Non-pigmented ciliary epithelial cell (primary cell): ENCODE measurements at places on chromosomes 2 and 18.

GRCh38 chr2:130827502-130828251 is 9.0 kb upstream of the ARHGEF4 start:
- DNase-seq: peak; percentile 52

DNA sequence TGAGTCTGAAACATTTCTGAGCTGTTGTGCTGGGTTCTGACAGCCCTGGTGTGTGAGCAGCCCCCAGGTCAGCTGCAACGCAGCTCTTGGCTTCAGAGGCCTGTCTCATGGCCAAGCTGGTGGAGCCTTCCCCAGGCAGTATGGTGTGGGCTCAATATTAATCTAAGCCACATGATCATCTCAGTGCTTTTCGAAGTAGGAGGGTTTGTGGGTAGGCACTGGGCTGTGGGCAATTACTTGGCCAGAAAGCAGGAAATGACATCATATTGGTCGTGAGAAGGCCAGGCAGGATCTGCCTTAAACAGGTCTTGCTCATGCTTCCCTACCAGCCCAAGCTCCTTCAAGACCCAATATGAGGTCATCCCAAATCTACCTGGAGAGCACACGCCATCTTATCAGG is 26.9 kb downstream of the LOXHD1 start:
- DNase-seq: no peak

DNA sequence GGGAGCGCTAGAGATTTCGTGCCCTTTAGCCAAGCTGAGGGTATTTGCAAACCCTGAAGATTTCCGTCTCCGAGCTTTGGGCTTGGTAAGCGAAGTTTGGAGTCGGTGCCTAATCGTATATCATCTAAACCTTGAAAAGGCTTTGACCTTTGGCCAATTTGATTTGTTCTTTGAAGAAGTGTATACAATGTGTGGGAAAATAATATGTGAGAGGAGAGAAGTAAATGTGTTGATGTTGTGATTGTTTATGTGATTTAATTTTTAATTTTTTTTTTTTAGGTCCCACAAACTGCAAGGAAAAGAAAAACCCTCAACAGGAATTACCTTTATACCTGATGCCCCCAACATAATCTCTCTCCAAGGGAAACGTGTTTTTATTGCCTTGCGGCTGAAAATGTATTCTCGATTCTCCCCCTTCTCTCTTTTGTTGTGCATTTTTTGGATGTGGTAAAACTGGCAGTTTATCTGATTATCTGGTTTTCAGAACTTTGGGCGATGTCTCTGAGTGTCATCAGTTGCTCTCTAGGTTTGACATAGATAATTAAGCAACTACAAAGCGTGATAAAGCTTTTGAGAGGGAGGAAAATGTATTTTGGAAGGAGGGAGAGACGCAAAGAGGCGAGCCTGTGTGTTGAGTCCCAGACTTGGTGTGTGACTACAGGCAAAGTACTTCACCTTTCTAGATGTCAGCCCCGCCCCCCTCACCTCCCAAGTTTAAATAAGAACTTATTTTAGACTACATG is 912 bp upstream of the FBXO11 start:
- DNase-seq: no peak

- no peak for DNase-seq
Measured at GRCh38 chr2:196703695-196704094, 64.2 kb downstream of the CCDC150 start.

GRCh38 chr18:74063023-74063422 is 84.6 kb downstream of the FBXO15 start:
- no peak for DNase-seq

GRCh38 chr18:45054636-45055035 is 373.9 kb downstream of the SETBP1 start:
- no peak for DNase-seq
